ENCODE measurements at places on chromosomes 6 and 20. TPM values are rescaled to one million over a fixed set of nuclear protein-coding genes. Genes with fewer than 3 reads are reported as not detected.

COL19A1 gene
- total RNA-seq, result 7.6 TPM

SPATA2 gene
- 3.2 TPM for total RNA-seq

LY6G5C gene
- 2.5 TPM for total RNA-seq

SLC17A1 gene
- not detected for total RNA-seq

RPN2 gene
- total RNA-seq, result 134 TPM

ENPP4 gene
- 41.8 TPM for total RNA-seq

Data from diencephalon (tissue), 1 donor.